ENCODE measurements at places on chromosomes 12 and 14.

DNA sequence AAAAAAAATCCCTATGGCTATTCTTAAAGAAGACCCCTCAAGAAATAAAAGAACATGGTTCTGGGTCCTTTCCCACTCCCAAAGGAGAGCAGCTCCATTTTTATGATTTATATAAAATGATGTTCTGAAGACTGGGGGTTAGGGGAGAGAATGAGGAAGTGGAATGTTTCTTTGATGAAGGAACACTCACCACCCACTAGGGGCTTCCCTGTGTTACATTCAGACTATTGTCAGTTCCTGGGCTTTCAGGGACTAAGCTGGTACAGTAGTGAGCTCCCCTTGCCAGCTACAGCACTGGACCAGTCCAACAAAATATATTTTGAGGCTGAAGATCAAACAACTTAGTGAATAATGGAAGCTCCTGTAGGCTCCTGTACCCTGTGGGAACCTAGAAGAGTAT is 98.9 kb downstream of the HMGA2 start:
- DNase-seq: no peak

GRCh38 chr14:61308198-61308597 is 13.2 kb upstream of the PRKCH start:
- DNase-seq: no peak

DNA sequence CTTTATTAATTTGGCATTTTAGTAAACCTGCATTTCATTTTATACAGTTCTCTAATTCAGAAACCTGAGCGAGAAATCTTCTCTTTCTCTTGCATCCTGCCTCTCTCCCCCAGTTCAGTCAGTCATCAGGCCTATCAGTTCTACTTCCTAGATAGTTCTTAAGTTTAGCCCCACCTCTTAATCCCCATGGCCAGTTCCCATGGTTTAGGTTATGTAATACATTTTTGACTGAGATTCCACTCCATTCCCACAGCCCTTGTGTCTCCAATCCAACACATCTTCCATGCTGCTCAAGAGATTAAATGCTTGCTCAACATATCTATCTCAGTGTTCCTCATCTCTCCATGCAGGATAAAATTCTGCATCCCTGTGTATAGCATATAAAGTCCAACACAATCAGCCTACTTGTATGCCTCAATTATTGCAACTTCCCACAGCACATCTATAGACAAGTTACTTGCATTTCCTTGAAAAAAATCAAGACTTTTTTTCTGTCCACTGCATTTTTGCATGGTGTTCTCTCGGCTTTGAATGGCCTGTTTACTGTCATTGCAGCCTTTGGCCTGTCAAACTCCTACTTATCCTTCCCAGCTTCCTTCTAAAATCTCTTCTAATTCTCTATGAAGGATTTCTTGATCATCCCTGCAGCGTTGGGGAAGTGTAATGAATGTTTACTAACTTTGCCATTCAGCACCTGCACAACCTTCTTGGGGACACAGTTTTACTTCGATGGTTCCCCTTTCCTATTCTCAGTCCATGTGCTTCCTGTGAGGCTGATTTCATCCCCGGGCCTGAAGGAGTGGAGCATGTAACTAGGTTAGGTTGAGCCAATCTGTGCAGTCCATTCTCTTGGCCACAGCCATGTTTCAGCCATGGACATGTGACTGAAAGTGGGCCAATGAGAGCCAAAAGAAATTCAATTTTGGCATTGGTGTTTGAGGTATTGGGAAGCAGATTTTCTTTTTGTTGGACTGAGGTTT is 80.8 kb downstream of the DACT1 start:
- DNase-seq: no peak

DNA sequence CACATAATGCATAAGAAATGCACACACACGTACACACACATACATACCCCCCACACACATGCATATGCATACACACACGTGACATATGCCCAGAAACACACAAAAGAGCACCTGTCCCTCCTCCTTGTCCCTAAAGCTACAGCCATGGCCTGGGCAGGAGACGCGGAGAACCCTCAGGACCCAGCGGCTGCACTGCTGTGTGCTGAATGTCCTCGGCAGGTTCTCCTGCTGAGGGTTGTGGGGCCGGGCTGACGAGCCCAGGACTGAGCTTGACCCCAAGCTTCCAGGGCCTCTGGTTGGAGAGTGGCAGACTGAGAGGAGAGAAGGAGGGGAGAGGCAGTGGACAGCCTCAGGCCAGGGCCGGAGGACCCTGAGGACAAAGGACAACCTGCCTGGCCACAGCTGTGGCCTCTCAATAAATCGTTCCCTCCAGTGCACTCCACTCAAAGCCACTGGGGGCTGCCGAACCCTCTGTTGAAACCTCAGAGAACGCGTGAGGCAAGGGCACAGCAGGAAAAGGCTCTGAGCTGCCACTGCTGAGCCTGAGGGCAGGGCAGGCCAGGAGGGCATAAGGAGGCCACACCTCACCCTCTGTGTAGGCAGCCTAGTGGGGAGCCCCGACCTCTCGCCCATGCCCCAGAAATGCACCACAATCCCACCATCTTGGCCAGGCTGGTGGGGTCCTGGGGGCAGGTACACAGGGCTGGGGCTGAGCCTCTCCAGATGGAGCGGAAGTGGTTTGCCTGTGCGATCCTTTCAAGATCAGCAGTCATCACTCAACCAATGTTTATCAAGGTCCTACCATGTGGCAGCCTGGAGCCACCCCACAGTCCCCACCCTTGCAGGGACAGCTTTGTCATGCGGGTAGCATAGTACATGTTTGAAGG is 3.1 kb downstream of the CACNA2D4 start:
- DNase-seq: no peak

DNA sequence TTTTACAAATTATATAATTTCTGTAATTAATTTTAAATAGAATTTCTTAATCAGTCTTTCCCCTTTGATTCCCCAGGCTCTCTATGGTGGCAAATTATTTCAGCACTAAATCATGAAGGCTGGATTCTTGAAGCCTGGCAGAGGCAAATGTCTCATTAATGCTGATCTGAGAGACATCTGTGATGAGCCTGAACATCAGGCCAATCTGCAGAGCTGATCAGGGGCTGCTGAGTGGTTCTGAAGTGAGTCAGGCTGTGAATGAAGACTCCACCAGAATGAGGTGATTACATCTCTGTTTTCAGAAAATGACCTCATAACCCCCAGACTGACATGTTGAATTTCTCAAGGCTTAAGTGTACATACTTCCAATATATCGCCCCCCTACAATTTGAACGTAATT is 124.2 kb upstream of the MIS18BP1 start:
- no peak for DNase-seq

DNA sequence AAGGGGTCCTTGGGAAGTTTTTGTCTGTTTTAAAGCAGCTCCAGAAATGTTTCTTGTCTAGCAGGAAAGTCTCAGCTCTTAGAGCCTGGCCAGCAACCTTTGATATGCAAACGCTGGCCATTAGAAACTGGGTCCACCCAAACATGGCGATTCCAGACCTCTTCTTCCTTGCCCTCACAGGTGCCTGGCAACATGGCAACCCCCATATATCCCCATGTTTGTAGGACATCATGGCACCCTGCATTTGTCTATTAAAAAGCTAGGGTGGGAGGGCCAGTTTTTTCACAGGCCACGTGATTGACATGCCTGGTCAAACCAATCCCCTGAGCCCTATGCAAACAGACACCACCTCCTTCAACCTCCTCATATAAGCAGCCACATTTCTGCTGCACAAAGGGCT is 848.7 kb upstream of the FOXG1 start:
- no peak for DNase-seq

DNA sequence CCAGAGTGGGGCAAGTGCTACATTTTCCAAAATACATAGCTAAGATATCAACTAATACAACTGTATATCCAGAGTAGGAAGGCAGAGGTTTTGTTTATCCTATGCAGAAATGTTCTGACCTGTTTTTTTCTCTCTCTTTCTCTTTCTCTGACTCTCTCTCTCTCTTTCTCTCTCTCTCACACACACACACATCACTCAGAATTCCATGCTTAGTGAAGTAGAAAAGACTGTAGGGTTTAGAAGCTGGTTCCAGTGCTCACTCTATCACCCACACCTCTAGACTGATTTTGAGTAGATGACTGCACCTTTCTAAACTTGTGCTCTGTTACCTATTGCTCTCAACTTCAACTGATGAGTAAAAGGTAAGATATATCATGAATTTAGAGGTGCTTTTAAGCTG is 356.7 kb downstream of the LRIG3 start:
- DNase-seq: no peak

GRCh38 chr14:100117633-100118395 is 41.6 kb downstream of the DEGS2 start:
- no peak for DNase-seq

GRCh38 chr14:78401866-78402265 is 231.7 kb downstream of the NRXN3 start:
- DNase-seq: no peak

GRCh38 chr12:12779007-12779406 is 6.5 kb upstream of the APOLD1 start:
- no peak for DNase-seq

DNA sequence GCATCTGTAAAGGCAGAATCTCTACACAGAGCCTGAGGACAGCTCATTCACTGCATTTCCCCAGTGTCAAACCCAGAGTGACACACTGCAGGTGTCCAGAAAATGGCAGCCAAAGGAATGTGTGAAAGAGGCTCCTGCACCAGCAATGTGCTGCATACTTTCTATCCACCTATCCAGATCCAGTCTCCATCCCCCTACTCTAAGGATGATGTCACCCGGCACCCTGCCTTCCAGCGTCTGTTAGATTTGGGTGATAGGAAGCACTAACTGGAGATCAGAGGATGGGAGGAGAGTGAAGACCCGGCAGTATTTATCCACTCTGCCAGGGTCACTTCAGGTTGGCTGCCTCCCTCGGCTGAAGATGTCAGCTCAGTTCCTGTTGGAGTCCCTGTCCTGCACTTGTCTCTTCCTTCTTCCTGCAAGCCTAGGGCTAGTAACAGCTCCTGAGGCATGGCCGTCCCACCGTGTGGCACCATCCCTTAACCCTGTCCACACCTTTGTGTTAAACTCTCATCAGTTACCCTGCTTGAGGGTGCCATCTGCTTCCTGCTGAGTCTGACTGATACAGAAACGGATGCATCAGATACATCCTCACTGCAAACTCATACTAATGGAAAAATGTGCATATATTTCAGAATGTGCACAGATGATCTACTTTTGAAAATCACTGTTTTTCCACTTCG is 13.0 kb upstream of the GPR68 start:
- DNase-seq: no peak

DNA sequence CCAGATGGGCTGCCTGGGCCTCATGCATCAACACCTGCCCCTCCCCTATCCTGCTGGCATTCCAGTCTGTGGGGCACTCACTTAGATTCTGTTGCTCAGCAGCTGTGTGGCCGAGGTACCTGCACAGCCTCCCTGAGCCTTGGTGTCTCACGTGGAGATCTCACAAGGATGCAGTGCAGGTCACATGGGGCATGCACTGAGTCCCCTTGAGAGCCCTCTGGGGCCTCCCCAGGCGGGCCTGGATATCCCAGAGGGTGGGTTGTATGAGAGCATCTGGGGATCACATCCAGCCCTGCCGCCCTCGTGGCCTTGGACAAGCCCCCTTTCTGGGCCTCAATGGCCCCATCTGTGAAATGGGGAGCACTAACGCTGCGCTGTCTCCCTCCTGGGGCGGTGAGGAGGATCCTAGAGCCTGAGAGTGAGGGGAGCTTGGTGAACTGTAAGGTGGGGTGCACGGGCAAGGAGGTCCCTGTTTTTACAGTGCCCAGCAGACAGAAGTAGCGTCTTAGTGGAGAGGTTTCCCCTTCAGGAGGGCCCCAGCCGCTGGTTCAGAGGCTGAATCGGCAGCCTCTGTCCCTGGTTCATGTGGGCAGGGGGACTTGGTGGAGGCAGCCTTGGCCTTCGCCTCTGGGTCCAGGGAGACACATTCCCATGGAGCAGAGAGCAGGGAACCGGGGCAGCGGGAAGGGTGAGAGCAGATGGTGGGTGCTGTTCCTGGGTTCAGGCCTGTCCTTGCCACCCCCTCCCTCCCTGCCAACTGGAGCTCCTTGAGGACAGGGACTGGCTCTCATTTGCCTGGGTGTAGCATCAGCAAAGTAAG is 791 bp upstream of the SLC25A47 start:
- DNase-seq: no peak

GRCh38 chr12:131052929-131053328 is 99.2 kb downstream of the ADGRD1 start:
- DNase-seq: no peak

GRCh38 chr12:109881752-109882151 is 1.4 kb upstream of the GLTP start:
- no peak for DNase-seq

- no peak for DNase-seq
These were observed 837.0 kb downstream of the GALC start for GRCh38 chr14:87155856-87156488.

- DNase-seq: no peak
These were observed 75.4 kb downstream of the BTG1 start for GRCh38 chr12:92070054-92070863.

- no peak for DNase-seq
These were observed 23.2 kb downstream of the RAP1B start for GRCh38 chr12:68633614-68634558.

DNA sequence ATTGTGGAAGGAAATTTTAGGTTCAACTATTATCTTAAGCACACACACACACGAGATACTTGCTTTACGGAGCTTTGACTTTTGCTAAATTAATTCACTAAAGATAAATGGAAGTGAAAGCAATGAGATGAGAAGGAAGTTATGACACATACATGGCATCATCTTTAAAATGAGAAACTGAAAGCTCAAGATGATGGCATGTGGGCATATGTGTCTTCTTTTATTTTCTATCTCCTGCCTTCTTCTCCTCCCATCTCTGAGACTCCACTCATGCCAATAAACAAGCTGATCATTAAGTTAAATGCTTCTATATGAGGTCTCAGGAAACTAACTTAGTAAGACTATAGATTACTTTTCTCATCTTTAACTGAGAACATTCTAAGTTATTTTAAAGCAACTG is 216.7 kb downstream of the MED13L start:
- DNase-seq: no peak

- DNase-seq: no peak
These were observed 10.0 kb downstream of the BRF1 start for GRCh38 chr14:105290621-105291346.

- no peak for DNase-seq
These were observed 277.5 kb downstream of the NUAK1 start for GRCh38 chr12:105861227-105861626.

- no peak for DNase-seq
These were observed 7.9 kb downstream of the GIT2 start for GRCh38 chr12:109988274-109988673.

DNA sequence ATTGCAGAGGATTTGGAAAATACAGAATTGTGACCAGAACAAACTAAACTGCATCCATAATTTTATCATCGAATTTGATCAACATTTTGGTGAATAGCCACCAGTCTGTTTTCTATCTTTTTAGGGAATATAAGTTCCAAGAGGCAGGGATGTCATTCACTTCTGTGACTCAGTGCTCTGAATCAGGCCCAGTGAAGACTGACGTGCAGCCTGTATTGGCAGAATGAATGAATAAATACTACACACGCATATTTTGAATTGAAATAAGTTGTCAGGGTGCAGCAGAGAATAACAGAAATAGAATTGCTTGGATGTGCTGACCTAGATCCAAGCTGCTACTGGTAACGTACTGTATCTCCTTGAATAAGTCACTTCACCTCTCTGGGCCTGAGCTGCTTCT is 1.3 kb upstream of the EMP1 start:
- DNase-seq: no peak

- no peak for DNase-seq
These were observed 409.0 kb upstream of the PDE3A start for GRCh38 chr12:19959353-19959752.
